ENCODE measurements at places on chromosomes 12 and 14.

GRCh38 chr12:60263161-60263560 lies 667.3 kb downstream of the SLC16A7 start:
- DNase-seq: peak; percentile 64

DNA sequence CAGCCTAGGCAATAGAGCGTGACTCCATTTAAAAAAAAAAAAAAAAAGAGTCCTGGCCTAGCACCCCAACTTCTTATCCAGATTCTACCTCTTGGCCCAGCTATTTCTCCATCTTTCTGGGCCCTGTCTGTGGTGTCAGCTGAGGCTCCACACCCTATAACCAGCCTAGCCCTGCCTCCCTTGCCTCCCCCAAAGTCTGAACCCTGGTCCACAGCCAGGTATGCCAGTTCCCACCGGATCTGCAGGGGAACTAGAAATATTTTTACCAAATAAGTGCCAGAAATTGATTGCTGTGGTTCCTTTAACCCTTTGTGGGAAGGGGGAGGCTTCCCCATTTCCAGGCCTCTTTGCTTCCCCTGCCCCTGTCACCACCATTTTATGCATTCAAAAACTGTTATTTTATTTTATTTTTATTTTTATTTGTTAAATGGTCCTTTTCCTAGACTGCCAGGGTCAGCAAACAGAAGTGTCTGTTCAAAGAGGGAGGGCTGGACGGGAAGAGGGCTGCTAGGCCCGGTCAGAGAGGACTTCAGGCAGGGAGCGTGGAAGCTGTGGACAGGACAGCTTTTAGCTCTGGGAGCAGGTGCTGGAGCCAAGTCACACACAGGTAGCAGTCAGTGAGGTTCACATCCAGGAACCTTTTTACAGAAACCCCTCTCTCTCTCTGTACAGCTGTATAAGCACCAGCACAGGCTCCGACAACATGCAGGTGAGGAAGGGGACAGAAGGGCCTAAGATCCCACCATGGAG lies 23.2 kb downstream of the TTC9 start:
- no peak for DNase-seq

GRCh38 chr12:113405694-113406093 lies 2.0 kb upstream of the SDS start:
- DNase-seq: no peak

GRCh38 chr14:104398656-104399055 lies 180.9 kb upstream of the C14orf180 start:
- no peak for DNase-seq

GRCh38 chr12:119417440-119417839 lies 82.9 kb downstream of the CCDC60 start:
- DNase-seq: no peak

DNA sequence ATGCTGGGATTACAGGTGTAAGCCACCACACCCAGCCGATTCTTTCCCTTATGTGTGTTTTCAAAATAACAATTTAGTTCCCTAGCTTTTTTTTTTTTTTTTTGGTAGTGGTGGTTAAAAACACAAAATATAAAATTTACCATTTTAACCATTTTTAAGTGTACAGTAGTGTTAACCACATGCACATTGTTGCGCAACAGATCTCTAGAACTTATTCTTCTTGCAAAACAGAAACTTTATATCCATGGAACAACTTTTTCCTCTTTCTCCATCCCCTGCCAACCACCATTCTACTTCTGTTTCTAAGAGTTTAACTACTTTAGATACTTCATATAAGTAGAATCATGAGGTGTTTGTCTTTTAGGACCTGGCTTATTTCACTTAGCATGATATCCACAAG lies 1.1 kb upstream of the NDUFA12 start:
- peak; percentile 29 for DNase-seq

- no peak for DNase-seq
Observed at GRCh38 chr14:76929927-76930326, 98.6 kb downstream of the IRF2BPL start.

- no peak for DNase-seq
Observed at GRCh38 chr12:15956413-15957185, 45.5 kb downstream of the DERA start.

GRCh38 chr12:124627956-124628355 lies 60.5 kb upstream of the NCOR2 start:
- DNase-seq: no peak

- no peak for DNase-seq
Observed at GRCh38 chr14:63292805-63293204, 25.9 kb downstream of the GPHB5 start.

GRCh38 chr12:25423355-25424050 lies 129.6 kb downstream of the LMNTD1 start:
- DNase-seq: no peak

DNA sequence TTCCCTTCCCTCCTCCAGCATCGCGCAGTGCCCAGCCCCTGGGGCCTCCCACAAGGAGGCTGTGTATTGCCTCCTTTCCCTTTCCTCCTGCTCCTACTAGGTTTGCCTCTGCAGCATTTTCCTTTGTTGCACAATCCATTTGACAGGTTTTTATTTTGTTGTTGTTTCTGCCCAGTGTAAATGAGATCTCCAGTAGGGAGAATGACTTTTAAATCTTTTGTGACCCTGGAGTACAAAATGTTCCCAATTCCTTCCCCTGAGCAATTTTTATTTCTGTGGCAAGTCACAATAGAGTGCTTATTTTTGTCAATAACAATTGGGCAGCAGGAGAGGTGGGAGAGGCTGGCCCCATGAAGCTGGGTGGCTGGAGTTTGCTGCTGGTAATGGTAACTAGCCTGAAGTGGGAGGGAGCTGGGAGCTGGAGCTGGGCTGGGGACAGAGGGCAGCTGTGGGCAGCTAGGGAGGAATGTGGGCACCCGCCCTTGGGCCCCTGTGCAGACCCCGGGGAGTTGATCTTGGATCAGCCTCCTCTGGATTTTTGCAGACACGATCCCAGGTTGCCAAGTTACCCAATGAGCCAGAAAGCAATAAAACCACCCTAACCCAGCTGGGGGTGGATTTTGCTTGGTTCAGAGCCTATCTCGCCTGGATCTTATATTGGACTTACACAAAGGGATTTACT lies 160.1 kb downstream of the KTN1 start:
- no peak for DNase-seq
